ENCODE measurements at places on chromosomes 16 and 17.

- no peak overlapping the region for H3K4me3 ChIP-seq
- no peak for DNase-seq
- no peaks in the 10 kb centered on the region for H3K27me3 ChIP-seq
- no peaks in the 10 kb centered on the region for H3K36me3 ChIP-seq
- H3K27ac ChIP-seq, result no peak overlapping the region
Measured at GRCh38 chr17:22409160-22409751, 716.9 kb downstream of the KCNJ18 start.

- H3K4me3 ChIP-seq, result no peak overlapping the region
- H3K27ac ChIP-seq, result no peak overlapping the region
- H3K27me3 ChIP-seq, result no peaks in the 10 kb centered on the region
- DNase-seq, result no peak
- H3K36me3 ChIP-seq, result peaks cover 20% of the 10 kb centered on the region
Measured at GRCh38 chr16:67636713-67637112, 8.2 kb upstream of the CARMIL2 start.

GRCh38 chr16:89025636-89026035, 48.6 kb upstream of the CBFA2T3 start:
- H3K27ac ChIP-seq, result no peak overlapping the region
- no peak overlapping the region for H3K4me3 ChIP-seq
- no peaks in the 10 kb centered on the region for H3K27me3 ChIP-seq

DNA sequence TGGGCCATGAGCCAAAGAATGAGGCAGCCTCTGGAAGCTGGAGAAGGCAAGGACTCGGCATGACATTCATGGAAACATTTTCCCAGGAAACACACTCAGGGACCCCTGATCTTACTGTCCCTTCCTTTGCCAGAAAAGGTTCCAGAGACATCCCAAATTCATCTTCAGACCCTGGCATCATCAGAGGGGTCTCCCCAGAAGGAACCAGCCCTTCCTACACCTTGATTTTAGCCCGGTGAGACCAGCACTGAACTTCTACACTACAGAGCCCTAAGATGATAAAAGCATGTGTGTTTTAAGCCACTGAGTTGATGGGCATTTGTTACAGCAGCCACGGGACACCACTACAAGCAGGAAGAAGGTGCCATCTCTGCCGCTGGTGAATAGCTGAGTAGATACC, 262.3 kb downstream of the C16orf95 start:
- DNase-seq, result no peak
- H3K4me3 ChIP-seq, result no peak overlapping the region
- no peaks in the 10 kb centered on the region for H3K27me3 ChIP-seq
- no peaks in the 10 kb centered on the region for H3K4me1 ChIP-seq

- H3K4me1 ChIP-seq, result no peaks in the 10 kb centered on the region
- H3K27me3 ChIP-seq, result no peaks in the 10 kb centered on the region
- no peaks in the 10 kb centered on the region for H3K36me3 ChIP-seq
Measured at GRCh38 chr17:9242983-9243382, 221.7 kb downstream of the NTN1 start.

- no peak overlapping the region for H3K4me3 ChIP-seq
- H3K27me3 ChIP-seq, result no peaks in the 10 kb centered on the region
- H3K4me1 ChIP-seq, result peaks cover 16% of the 10 kb centered on the region
- H3K36me3 ChIP-seq, result no peaks in the 10 kb centered on the region
Measured at GRCh38 chr16:79169239-79169638, 431.3 kb downstream of the MAF start.

GRCh38 chr17:13531721-13532120, 70.0 kb downstream of the HS3ST3A1 start:
- H3K4me1 ChIP-seq, result no peaks in the 10 kb centered on the region
- no peak overlapping the region for H3K27ac ChIP-seq
- H3K27me3 ChIP-seq, result no peaks in the 10 kb centered on the region

DNA sequence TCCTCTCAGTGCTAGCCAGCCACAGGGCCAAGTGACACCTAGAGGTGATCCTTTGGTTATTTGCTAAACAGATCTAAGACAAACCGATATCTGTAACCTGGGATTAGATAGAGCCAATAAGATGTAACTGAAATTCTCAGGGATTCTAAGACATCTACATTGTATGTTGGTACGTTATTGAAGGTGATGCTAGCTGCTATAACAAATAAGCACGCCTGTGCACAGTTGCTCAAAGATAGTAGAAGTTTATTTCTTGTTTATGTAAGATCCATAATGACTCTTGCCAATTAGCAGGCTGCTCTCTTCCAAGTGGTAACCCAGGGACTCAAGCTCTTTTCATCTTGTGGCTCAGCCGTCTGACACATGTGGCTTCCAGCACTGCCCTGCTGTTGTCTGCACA, 370.3 kb downstream of the WWOX start:
- no peaks in the 10 kb centered on the region for H3K4me1 ChIP-seq
- H3K36me3 ChIP-seq, result no peaks in the 10 kb centered on the region
- no peak overlapping the region for H3K27ac ChIP-seq
- H3K27me3 ChIP-seq, result no peaks in the 10 kb centered on the region
- H3K4me3 ChIP-seq, result no peak overlapping the region

GRCh38 chr17:83062818-83063671, 16.4 kb upstream of the METRNL start:
- no peaks in the 10 kb centered on the region for H3K27me3 ChIP-seq
- no peak overlapping the region for H3K27ac ChIP-seq
- no peaks in the 10 kb centered on the region for H3K4me1 ChIP-seq
- H3K36me3 ChIP-seq, result no peaks in the 10 kb centered on the region

GRCh38 chr16:1942810-1943726, at the start of gene MSRB1:
Gene MSRB1 (minus strand): TSS chr16:1943199. CDS start chr16:1943156, 43 bp downstream.
- DNase-seq, result peak; percentile 100
- H3K4me3 ChIP-seq, result peak within 1 kb of the TSS; percentile 83
- no peaks in the 10 kb centered on the region for H3K27me3 ChIP-seq
- H3K36me3 ChIP-seq, result no peaks in the 10 kb centered on the region
- H3K27ac ChIP-seq, result peak within 1 kb of the TSS; percentile 85

DNA sequence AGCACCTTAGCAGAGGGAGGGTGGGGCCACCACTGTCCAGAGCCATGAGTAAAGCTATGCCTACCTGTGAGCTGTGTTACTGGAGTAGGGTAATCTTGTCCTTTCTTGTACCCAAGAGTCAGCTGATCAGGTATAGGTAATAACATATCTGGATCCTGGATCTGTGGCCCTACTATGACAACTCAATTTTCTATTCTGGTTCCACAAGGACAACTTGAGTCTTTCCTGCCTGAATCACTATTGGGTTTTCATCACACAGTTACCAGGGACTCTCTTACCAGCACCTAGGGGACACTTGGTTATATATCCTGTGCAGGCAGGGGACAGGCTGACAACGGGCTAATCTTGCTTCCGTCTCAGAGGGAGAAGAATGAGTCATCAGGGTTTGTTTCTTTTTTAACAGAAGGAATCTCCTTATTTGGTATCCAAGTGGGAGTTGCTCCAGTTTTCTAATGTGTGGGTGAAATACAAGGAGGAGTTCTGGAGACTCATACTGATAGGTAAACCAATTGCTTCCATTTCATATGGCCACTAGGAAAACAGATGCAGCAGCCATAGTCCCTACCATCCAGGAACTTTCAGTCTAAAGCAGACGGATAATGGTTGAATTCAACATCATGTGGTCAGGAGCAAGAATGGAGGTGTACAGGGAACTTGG, 6.8 kb downstream of the ZNF267 start:
- no peak for DNase-seq
- no peak overlapping the region for H3K4me3 ChIP-seq
- no peaks in the 10 kb centered on the region for H3K36me3 ChIP-seq
- no peaks in the 10 kb centered on the region for H3K4me1 ChIP-seq
- H3K27me3 ChIP-seq, result no peaks in the 10 kb centered on the region
